RPMI7951 (cell line): ENCODE measurements at places on chromosomes 12 and 14.

DNA sequence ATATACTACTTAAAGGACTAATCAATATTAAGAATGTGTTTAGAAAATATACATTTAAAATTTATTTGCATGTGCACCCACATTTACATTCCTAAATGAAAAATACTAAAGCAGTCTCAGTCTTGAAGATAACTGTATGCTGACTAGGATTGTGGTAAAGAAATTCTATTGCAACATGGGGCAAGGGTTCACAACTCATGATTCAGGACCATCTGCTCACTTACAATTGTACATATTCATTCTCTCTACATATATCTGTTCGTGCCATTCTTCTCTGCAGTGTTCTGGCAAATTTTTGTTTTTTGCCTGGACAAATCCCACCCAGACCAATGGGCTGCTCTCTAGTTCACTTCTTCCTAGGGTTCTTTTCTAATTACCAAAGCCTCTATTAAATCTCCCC is 417.2 kb upstream of the NOVA1 start:
- no peak for DNase-seq

GRCh38 chr12:12365446-12365802 is 8.5 kb downstream of the BORCS5 start:
- no peak for DNase-seq

GRCh38 chr14:37587131-37587803 is 7.8 kb downstream of the FOXA1 start:
- DNase-seq = no peak

DNA sequence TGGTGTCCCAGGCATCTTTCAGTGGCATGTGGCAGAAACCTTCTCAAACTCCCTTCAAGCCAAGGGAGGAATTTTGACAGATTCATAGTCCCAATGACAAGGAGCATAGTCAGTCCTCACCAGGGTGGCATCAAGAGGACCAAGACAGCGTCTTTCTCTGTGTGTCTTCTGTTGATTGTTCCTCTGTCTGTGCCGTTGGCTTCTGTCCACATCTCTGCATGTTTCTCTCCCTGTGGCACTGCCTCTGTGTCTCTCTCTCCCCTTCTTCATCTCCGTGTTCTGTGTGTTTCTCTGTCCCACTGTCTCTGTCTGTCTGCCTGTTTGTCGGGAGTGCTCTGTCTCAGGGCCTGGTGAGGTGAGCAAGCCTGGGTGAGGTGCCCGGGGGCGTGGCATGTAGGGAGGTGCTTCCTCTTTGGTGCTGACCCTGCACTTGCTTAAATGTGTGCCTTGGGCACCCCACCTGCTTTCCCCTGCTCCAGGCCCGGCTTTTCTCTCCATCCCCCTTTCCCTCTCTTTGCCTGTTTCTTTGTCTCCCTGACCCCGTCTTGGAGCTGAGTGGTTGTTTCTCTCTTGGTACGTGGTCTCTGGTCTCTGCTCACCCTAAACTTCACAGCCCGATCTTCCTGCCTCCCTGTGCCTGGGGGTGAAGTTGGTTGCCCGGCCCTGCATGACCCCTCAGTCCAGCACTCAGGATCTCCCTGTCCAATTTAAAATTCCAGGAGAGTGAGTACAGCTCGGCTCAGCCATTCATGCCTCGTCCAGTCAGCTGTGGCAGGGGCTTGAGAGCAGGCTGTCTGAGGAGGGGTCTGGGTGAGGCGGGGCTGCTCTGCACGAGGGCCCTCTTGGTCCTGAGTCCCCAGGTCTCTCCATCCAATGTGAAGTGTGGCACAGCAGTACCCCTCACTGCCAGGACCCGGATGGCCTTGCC is 28.5 kb downstream of the JDP2 start:
- no peak for DNase-seq

GRCh38 chr12:40158592-40159111 is 52.8 kb upstream of the SLC2A13 start:
- no peak for DNase-seq

DNA sequence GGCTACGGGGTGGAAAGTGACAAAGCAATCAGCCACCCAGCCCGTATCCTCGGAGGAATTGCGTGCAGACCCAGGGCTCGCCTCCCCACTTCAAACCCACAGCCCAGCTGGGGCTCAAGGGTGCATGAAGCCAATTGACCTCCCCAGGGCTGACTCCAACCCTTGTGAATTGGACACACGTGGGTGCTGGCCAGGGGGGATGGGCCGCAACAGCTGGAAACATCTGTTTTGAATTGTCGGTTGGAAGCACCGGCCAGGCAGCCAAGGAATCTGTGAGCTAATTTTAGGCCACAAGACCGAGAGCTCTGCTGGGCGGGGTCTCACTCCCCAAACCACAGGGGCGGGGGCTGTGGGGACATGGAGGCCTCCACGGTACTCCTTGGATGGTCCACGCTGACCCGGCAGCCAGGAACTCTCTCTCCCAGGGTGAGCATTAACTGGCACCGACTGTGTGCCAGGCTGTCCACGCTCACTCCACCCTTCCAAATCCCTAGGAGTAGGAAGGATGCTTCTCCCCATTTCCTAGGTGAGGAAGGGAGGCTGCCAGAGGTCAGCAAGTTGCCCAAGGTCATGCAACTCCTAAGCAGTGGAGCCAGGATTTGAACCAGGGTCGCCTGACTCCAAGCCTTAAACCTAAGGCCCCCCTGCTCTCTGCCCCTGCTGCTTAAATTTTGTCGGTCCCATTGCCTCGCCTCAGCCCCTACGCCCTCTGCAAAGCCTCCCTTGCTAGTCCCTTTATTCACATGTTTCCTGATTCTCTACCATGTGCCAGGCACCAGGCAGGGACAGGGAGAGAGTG is 11.9 kb upstream of the TMEM119 start:
- DNase-seq = peak; percentile 98

DNA sequence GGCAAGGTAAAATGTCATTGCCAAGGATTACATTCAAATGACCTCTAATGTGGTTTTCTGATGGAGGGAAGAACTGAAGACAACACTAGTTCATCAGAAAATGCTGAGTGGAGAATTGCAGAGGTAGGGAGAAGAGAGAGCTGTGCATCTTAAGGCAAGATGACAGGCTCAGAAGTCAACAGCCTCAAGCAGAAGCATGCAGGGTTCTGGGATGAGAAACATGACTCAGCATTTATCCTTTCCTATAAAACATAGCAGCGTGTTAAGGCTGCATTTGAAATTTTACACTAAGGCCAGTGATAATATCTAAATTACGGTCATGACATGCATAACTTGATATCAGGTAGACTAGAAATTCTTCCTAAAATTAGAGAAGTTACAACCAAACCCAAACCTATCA is 53.7 kb upstream of the DYRK2 start:
- peak; percentile 28 for DNase-seq

GRCh38 chr14:95304342-95304741 is 15.4 kb downstream of the CLMN start:
- no peak for DNase-seq

DNA sequence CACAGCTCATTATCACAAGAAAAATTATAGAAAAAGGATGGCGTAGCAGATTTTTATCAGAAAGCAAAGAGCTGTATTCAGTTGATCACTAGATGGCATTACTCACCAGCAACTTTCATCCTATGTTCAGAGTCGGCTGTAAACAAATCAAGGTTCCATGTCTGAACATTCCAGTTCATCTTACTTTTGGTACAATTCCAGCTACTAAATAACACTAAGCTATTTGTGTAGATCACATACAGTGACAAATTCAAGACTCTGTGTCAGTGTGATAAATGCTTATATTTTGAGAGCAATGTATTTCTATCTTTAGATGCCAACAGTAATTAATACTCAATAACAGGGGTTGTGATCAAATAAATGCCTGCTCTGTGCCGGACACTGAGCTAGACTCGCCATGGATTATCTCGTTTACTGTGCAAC is 30.1 kb downstream of the NRDE2 start:
- DNase-seq = peak; percentile 35

DNA sequence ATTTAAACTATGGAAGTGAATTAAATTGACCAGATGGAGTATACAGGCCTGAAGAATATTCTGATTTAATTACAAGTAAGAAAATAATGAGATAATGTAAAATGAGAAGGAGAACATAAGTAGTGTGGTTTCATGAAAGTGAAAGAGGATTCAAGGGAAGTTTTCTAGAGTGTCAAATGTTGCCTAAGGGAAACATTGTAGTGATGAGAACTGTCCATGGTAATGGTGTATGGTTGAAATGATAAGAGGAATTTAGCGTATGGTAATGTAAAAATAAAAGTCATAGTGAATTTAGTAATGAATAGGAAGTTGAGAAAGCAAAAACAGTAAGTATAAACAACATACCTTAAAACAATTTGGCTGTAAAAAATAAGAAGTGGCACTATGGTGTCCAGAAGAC is 1954.6 kb upstream of the FLRT2 start:
- DNase-seq = peak; percentile 5

DNA sequence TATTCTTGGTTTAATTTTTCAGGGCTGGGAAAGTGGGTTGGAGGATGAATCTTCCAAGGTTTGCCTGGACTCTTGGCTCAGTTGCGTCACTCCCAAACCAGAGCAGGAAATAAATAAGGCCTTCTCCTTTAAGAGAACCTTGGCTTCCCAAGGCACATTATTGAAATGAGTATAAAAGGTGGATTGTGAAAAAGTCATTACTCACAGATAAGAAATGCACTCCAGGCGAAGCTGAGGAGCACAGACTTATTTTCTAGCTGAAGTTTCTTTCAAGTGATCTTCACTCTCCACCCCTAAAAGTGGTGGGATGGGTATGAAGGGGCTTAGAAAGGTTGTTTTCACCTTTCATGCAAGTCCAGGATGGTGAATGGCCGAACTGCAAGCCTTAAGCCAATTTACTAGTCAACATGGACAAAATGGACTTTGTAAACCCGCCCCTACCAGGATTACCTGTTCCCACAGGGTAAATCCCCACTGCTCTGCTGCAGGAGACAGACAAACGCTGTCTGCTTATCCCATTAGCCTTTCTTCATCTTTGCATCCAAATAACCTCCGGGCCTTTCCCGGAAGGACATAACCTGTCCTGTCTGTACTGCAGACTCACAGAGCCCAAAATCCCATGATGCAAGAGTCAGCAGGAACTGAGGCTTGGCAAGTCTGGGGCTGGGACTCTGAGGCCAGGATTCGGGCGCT is 207.6 kb downstream of the BCL11B start:
- DNase-seq = peak; percentile 33

GRCh38 chr12:69102856-69103255 is 136.5 kb upstream of the CPSF6 start:
- DNase-seq = no peak

GRCh38 chr12:51534216-51535074 is 56.6 kb upstream of the SCN8A start:
- DNase-seq = no peak

DNA sequence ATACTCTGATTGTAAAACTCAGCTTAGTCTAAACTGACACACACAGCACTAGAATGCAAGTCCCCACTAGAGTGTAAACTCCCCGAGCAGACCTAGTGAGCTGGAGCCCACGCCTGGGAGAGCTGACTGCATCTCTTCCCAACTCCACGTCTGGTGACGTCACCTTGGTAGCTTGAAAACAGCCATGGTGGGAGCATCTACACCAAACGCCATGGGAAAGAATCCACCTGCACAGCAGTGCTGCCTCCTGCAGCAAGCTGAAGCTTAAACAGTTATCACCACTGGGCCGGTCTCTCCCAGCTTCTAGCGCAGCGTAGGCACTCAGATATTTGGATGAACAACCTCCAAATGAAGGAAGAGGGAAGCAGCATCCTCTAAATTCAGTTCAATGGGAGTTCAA is 4.3 kb upstream of the PAPLN start:
- no peak for DNase-seq

DNA sequence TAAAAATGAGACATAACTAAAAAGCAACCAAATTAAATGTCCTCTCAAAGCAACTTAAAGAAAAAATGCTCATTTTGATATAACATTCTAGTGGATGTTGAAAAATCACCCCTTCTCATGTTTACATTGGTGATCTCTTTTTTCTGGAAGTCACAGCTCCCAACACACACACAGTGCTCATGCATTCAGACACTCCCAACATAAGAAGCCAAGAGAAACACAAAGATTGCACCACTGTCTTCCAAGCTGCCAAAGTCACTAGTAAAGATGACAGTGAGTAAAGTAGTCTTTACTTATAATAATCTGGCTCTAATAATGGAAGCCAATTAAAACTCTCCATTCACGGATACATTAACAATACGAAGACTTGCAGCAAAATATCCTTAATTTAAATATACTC is 218.4 kb downstream of the NTF3 start:
- no peak for DNase-seq

DNA sequence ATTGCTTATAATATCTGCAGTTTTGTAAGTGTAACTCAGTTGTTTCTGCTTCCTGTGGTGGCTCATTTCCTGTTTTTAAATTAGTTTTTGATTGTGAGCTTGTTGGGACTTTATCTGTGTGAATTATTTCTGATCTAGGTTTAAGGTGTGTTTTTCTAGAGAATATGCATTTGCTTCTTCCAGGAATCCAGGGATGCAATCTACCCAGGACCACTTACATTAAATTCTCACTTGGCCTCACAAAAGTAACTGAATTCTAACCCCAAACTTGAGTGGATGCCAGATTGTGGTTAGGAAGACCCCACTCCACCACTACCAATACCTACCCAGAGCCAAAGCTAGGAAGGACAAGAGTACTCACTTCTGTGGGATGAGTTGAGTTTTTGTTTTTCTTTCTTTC is 11.9 kb downstream of the STYX start:
- no peak for DNase-seq

- no peak for DNase-seq
Measured at GRCh38 chr12:129103231-129103630, 250.0 kb downstream of the GLT1D1 start.

DNA sequence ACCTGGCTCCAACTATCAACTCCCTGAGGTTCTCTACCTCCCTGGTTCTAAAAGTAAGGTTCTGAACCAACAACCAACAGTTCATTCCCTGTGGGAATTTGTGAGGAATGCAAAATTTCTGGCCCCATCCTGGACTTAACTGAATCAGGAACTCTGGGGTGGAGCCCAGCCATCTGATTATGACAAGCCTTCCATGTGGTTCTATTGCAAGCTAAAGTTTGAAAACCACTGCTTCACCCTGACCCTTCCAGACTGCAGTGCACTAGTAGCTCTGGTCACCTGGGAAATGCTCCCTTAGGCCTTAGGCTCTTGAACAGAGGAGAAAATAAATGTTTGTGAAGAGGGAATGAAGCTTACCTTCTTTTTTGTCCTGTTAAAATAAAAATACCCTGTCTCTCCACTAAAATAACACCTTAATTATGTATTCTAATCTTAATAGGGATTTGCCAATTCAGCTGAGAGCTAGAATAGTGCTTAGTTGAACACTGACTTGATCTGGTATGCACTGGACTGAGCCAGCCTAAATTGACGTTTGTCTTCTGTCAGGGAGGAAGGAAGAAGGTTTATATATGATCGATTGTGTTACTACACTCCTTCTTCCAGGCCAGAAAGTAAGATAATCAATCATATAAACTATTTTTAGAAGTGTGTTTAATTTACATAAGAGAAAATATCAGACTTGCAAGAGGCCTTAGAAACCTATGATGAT is 39.1 kb upstream of the DDHD1 start:
- DNase-seq = no peak
